ENCODE measurements at places on chromosomes 7 and 10.

DNA sequence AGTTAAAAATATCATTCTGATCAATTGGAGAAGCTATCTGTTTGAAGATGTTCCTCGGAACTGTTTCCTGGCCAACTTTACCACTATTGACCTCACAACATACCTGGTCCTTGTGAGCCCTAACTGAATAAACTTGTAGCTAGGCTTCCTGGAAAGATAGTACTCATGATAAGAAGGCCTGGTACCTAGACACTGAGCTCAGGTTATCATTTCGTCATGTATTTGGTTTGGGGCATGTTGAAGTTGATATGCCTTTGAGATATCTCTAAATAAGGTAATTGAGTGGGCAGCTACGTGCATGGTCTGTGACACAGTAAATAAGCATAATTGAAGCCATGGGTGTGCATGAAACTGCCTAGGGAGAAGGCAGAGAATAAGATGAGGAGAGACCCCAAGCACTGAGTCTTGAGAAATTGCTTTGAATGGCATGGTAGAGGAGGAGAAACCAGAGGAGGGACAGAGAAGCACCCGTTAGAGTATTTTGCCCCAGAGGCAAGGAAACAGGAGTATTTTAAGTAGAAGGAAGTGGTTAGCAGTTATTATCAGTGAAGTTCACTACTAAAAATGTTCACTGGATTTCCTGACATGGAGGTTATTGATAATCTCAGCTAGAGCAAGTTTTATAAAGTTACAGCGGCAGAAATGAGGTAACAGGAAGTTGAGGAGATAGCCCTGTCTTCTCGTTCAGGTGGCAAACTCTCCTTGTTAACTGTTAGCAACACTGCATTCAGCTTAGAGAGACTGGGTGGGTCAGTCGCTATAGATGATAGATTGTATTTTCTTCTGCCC is 55.6 kb downstream of the CC2D2B start:
- DNase-seq, result no peak

GRCh38 chr10:6888434-6888833 is 308.4 kb upstream of the PRKCQ start:
- no peak for DNase-seq

- no peak for DNase-seq
Observed at GRCh38 chr10:116850058-116850611, 836 bp downstream of the ENO4 start.

- DNase-seq, result no peak
Observed at GRCh38 chr10:21740989-21741388, 207.0 kb downstream of the MLLT10 start.

- DNase-seq, result no peak
Observed at GRCh38 chr10:73871295-73872189, 2.8 kb downstream of the CAMK2G start.

- DNase-seq, result peak; percentile 84
Observed at GRCh38 chr7:1473864-1474512, 14.7 kb upstream of the MICALL2 start.

GRCh38 chr10:132462463-132463332 is 65.7 kb downstream of the PWWP2B start:
- no peak for DNase-seq

GRCh38 chr7:70494225-70495032 is 637.5 kb upstream of the GALNT17 start:
- no peak for DNase-seq

DNA sequence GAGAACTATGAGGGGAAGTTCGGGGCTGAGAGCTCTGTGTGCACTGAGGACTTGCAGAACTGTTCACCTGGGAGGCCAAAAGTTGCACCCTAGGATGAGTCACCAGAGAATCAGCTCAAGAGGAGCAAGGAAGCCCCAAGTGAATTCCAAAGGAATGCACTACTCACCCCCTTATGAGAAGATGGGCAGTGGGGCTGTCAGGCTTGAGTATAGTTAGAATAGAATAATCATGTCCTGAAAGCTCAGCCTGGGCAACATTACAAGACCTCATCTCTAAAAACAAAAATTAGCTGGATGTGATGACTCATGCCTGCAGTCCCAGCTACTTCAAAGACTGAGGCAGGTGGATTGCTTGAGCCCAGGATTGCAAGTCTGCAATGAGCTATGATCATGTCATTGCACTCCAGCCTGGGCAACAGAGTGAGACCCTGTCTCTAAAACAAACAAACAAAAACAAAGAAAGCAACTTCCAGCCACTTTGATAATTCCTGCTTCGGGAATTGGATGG is 30.0 kb downstream of the MAP3K8 start:
- no peak for DNase-seq

DNA sequence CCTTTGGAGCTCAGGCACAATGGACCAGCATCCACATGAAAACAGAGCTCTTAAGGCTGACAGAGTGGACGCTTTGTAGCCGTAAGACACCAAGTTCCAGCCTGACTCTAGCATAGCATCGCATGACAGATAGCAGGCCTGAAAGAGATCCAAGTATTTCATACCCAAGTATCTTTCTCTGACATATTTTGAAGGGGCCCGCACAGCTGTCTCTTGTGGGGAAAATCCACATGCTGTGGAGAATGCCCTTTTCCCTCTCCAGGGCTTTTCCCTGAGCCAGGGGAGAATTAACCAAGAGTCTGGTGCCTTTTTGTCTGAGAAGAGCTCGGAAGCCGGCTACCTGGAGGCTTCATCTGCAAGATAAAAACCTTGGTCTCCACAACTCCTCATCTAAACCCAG is 51.0 kb downstream of the CFAP46 start:
- DNase-seq, result no peak

- DNase-seq, result no peak
Observed at GRCh38 chr10:17344206-17344605, 110.2 kb downstream of the ST8SIA6 start.

- DNase-seq, result no peak
Observed at GRCh38 chr10:7734821-7735220, 31.7 kb downstream of the ITIH2 start.

Data from activated naive CD8-positive, alpha-beta T cell treated with anti-CD3 and anti-CD28 coated beads for 36 hours (primary cell).